ENCODE measurements at places on chromosomes 4 and X. TPM values are rescaled to one million over a fixed set of nuclear protein-coding genes. Genes with fewer than 3 reads are reported as not detected.

The CDKL2 gene
- 2.5 TPM for total RNA-seq

The PGAM4 gene
- 0.25 TPM for total RNA-seq

The SPIN2A gene
- 0.37 TPM for total RNA-seq

The YY2 gene
- total RNA-seq: 2.6 TPM

The POF1B gene
- not detected for total RNA-seq

The HSD17B13 gene
- total RNA-seq: 0.22 TPM

The PGRMC2 gene
- total RNA-seq: 15.1 TPM

The BMX gene
- total RNA-seq: 0.11 TPM

The CDS1 gene
- 0.37 TPM for total RNA-seq

The SMIM10L2A gene
- total RNA-seq: 0.50 TPM

The AVPR2 gene
- not detected for total RNA-seq

The TRIM60 gene
- not detected for total RNA-seq

The STOX2 gene
- total RNA-seq: 0.12 TPM

The MAGEB10 gene
- total RNA-seq: not detected

The GIMD1 gene
- total RNA-seq: not detected

The GLRB gene
- 18.9 TPM for total RNA-seq

Data from uterine smooth muscle cell (primary cell).